ENCODE measurements at places on chromosomes 7 and 10.

- DNase-seq, result no peak
Observed at GRCh38 chr10:116627386-116627933, 6.7 kb downstream of the PNLIPRP2 start.

DNA sequence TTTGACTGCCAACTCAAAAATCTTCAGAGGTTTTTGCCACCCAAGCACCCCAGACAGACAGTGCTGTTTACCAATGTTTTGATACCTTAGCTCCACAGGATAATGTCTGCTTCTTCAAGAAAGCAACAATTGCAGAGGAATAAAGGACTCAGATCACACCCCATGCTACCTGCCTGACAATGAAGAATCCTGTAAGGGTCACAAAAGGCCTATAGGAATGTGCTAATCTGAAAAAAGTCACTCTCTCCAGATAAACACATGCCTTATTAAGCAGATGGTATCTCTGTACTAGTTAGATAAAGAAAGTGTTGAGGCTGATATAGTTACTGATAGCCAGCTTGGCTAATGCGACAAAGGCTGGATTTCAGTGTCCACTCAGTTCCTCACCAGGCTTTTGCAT is 1076.7 kb upstream of the SORCS1 start:
- DNase-seq, result no peak

DNA sequence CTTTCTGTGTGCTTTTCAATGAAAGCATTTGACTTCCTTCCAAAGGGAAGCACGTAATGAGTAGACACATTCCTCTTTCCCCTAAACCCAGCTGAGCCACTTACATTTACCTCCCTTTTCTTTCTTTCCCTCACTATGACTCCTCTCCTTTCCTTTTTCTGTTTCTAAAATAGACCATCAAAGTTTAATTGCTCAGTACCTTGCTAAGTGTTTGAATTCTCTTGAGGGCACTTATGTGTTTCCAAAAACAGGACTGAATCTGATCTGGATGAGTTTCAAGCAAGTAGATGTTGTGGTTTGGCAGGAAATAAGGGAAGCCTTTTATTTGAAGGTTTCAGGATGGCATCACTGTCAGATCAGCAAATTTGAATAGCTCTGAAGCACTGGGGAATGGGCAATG is 396.2 kb downstream of the REEP3 start:
- no peak for DNase-seq

- no peak for DNase-seq
Observed at GRCh38 chr10:1011696-1012095, 14.0 kb downstream of the IDI2 start.

DNA sequence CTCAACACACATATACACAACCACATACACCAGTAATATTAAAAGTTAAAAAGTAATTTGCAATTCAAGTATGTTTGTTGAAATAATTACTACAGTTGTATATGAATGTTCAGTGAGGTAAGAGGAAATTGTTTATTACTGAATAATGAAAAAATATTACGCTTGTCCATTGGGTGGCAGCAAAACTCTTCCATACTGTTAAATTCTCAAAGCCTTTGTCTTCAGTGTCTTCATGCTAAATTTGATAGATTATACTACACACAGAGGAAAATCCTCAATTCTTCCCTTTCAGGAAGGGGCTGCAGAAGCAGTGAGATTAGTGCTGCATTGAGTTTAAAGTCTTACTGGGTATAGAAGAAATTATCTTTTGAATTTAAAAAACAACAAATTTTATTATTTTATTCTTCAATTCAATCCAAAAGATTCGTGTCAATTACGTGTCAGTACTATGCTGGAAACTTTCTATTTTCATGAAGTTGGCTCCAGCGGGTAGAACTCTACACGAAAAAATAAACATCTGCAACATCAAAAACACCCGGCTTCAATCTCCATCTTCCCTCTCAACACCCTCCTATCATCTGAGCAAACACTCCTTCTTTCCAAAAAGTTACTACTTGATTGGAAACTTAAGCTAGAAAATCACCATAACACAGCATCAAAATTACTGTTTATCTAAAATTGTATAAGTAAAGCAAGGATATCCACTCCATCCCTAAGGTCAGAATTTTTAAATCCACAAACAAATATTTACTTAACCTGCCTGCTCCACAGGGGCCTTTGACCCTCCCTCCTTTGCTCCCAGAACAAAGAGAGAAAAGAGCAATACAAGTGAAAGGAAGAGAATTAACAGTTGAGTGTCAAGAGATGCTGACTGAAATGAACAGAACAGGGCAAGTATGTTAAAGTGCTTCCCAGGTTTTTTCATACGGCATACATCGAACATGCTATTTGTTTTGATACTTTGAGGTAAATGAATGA is 37.0 kb upstream of the TES start:
- no peak for DNase-seq

DNA sequence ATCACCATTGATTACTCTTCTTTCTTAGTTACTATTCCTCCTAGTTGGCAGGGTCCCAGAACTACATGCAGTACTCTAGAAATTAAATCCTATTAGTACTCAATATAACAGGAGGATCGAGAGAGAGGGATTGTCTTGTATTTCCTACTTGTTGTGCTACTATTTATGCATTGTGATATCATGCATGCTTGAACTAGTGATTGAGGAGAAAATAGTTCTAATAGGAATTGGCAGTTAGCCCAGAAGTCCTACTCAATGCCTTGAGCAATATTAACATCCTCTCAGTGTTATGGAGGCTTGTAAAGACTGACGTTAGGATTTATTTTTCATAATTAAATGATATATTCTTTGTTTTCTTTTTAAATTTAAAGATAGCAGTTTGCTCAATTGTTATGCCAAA is 67.4 kb downstream of the FOXP2 start:
- DNase-seq, result no peak

DNA sequence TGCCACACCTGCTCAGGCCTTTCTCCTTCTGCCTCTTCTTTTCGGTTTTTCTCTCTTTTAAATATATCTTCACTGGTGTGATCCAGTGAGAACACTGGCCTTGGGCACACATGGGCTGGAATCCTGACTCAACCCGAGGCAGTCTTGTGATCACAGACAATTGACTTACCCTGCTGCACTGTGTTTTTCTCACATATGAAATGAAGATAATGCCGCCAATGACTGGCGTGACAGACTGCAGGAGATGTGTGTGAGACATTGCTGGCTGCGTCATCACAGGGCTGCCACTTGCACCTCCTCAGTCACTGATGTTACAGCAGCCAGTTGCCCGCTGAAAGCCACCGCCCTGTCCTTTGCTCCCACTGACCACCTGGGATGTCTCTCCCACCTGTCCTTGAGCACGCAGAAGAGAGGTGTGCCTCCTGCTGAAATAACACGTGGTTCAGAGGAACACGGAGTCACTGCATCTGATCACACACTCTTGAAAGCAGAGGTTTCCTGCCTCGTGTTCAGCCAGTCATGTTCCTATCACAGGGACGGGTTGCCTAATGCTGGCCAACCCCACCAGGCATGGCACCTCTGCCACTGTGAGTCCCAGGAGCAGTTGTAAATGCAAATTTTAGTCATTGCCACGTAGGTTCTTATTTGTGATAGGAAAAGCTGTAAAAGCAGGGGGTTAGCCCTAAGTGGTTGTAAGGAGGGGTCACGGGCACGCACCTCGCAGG is 124.6 kb upstream of the LANCL2 start:
- no peak for DNase-seq

DNA sequence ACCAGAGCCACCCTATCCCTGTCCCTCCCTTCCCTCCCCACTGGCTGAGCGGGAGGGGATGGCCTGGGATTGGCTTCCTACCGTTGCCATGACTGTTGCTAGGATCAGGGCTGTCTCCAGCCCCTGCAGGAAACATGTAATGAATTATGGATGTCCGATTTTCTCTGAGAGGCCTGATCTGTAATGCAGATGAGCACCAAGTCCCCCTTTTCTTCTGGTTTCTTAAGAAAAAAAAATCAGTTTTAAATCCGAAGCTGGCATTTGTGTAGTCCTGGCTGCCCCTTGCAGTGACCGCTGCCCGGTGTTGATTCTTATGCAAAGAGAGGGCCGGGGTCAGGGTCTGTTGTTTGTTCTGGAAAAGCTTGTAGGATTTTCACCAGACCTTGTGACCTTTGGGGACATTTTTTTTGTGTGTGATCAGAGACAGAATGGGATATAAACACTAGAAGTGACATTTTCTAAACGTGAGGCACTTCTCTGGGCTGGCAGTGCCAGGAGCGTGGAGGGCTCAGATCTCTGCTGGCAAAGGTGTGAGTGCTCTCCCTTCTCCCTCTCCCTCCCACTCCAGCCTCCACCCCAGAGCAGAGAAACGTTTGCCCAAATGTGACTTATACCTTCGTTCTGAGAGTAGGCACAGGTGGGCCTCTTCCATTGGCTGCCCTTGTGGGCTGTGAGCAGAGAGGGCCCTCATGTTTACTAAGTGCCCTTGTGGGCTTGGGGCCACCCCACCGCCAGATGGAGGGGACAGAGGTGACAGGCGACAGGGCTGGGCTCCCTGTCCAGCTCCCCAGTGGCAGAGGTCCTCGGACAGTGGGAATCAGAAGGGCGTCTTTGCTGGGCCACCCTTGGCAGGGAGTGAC is 127.5 kb downstream of the DNAJB6 start:
- DNase-seq, result no peak

DNA sequence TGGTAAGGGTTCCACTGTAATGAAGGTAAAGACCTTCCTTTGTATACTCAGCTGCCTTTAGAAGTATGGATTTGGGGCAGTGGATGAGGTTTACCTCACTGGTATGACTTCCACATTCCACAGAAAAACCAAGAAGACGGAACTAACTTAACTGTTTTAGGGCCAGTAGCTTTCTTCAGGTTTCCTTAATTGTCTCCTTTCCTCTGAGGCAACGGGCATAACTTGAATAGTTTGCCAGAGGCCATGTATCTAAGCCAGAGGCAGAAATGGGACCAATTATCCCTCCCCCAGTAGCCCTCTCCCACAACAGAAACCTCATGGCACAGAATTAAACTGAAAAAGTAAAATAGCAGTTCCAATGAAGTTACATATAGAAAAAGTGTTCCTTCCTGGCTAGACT is 281.7 kb downstream of the PHTF2 start:
- no peak for DNase-seq

GRCh38 chr7:25149836-25150235 is 24.8 kb upstream of the CYCS start:
- DNase-seq, result no peak

GRCh38 chr10:119025336-119025735 is 4.2 kb upstream of the NANOS1 start:
- DNase-seq, result no peak

- DNase-seq, result no peak
Observed at GRCh38 chr10:78838141-78838657, 230.6 kb upstream of the ZMIZ1 start.

DNA sequence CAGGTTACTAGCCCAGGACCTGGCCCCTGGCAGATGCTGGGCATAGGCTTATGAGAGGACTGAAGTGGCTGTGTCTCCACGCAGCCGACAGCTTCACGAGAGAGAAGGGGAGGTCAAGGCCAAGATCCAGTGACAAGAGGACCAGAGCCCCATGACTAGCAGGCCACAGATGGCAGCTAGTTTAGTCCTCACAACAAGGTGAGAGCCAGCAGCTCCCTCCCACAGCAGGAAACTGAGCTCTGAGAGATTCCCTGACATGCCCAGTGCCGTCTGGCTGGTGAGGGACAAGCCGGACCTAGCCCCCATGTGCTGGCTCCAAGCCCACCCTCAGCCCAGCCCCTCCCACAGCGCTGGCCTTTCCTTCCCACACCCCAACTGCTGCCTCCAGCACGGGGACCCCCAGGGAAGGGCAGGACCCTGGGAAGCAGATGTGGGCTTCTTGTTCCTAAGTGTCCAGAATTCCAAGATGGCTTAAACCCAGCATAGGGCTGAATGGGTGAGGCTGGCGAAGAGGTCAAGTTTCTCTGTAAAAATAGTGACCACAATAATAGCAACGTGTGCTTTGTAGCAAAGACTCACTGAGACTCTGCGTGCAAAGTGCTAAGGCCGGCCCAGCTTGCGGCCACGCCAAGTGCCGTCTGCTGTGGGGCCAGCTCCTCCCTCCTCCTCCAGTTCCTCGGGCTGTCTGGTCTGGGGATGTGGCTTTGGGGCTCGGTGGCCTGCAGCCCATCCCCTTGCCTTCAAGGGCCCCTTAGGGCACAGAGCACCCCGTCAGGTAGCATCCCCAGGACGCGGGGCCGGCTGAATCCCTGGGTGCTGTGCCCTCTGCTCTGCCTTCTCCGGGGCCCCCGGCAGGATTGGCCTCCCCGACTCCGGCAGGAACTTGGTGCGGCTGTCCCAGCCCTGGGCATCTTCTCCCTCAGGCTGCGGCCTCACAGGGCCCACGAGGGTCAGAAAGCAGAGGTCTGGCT is 7.8 kb upstream of the FAM20C start:
- DNase-seq, result no peak

DNA sequence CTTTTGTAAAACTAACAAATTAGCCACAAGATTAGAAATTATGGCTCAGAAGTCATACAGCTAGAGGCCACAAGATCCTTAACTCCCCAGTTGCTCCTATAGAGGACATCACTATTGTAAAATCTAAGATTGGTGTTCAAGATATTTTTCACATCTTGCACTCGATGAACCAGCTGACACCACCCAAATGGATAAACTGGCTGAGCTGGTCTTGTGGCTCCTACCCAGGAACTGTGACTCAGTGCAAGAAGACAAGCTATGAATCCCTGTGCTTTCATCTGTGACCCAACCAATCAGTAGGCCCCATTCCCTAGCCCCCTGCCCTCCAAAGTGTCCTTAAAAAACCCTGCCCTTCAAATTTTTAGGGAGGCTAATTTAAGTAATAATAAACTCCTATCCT is 27.9 kb upstream of the R3HCC1L start:
- DNase-seq, result no peak

DNA sequence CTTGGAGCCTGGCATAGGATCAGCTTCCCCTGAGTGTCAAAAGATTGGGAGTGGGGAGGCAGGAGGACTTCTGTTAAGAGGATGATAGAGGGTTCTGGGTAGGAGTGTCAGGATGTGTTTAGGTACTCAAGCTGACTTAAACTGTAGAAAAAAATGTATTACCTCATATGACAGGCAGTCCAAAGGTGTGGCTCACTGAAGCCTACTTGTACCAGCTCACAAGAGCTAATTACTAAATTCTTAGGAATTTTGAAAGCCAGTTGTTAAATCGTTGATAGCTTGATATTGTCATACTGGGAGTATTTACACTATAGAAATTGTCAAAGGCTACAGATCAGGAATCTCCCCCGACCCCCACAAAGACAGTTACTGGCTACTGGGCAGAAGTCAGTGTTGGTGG is 32.1 kb downstream of the FAS start:
- no peak for DNase-seq

- DNase-seq, result no peak
Observed at GRCh38 chr7:114531326-114531725, 116.7 kb downstream of the FOXP2 start.

DNA sequence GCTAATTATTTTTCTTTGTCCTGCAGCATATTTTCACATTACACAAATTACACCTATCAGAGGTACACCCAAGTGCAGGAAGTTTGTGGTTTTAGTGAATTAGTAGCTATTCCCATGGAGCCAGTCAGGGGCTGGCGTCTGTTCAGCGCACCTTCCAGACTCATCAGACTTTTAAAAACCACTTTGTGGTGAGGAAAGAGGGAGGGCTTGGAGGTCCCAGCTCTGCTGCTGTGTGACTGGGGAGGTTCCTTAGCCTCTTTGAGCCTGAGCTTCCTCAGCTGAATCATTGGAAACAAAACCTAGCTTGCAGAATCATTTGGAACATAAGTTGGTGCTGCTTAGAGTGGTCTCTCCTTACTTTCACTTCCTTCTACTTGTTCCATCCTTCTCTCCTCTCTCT is 175.4 kb downstream of the SORCS3 start:
- no peak for DNase-seq

Measured in activated naive CD4-positive, alpha-beta T cell treated with Interleukin-2 at 50 U/mL for 16 hours (primary cell).